Activated effector memory CD4-positive, alpha-beta T cell treated with Interleukin-2 at 50 U/mL for 16 hours (primary cell): ENCODE measurements at places on chromosomes 6 and 20.

DNA sequence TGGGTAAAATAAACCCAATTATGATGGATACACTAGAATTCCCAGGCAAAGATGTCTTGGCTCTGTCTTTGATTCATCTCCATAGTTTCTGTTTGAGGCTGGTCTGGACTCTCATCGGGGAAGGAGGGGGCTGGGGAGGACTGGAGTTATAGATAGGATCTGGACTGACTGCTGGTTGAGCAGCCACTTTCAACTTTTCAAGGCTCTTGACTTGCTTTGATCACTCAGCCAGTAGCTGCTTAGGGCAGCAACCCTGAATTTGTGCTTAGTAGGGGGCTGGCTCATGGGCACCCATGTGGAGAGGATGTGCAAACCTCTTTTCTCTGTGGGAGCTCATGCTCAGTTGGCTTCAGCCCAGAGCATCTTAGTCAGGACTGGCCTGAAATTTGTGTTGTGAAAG is 114.0 kb upstream of the NEDD9 start:
- DNase-seq, result no peak

DNA sequence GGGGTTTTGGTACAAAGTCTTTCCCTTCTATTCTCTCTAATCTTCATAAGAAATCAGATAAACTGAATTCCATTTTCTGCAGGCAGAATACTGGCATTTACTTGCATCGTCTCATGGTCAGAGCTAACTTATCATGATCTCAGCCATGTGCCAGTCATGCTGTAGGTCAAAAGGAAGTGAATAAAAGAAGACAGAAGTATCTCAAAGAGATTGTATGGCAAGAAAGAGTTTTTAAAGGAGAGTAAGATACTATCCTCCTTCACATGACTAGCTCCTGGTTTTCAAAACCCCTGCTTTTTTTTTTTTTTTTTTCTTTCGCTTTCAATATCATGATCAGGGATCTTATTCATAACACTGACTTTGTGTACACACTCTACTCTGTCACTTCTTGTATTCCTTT is 398.3 kb downstream of the C6orf118 start:
- DNase-seq, result no peak

- no peak for DNase-seq
These were observed 148.5 kb downstream of the FOXC1 start for GRCh38 chr6:1758076-1758679.

GRCh38 chr6:39758905-39759605 is 33.1 kb upstream of the DAAM2 start:
- DNase-seq, result no peak

GRCh38 chr6:142356201-142356883 is 54.5 kb downstream of the ADGRG6 start:
- no peak for DNase-seq

DNA sequence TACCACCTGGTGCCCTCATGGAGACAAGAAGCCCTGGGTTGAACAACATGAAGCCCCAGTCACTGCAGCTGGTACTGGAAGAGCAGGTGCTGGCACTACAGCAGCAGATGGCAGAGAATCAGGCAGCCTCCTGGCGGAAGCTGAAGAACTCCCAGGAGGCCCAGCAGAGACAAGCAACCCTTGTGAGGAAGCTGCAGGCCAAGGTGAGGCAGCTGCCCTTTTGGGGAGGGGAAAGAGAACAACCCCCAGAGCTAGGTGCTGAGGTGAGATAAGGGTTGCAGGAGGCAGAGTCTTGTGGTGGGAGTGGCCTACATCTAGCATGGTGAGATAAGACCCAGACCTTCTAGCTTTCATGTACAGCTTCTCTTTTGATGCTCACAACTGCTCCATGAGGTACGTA is 7.0 kb downstream of the CEP250 start:
- no peak for DNase-seq

DNA sequence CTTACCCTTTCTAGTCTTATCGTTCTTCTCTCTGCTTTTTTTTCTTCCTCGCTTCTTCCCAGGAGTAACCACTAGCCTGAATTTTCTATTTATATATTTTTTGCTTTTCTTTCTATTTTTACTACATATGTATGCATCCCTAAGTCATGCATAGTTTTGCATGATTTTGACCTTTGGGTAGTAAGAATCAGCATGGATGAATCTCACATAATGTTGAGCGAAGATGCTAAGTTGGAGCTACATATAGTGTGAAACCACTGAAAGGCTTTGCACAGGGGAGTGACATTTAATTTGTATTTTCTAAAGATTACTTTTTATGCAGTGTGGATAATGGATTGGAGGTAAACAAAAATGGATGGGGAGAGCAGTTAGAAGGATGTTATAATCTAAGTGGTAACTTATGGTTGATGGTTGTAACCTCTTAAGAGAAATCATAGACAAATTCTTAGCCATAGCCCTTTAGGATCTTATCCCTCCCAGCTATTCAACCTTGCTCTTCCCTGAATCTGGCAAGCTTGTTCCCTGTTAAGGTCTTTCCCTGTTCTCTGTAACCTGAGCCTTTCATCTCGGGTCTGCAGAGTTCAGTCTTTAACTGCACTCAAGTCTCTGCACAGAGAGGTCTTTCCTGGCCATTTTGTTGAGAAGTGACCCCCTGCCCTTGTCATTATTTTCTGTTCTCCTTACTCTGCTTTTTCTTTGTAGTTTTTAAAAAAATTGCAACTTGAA is 18.0 kb downstream of the PEX7 start:
- DNase-seq, result no peak

GRCh38 chr20:38225900-38226263 is 34.7 kb downstream of the KIAA1755 start:
- DNase-seq, result no peak

DNA sequence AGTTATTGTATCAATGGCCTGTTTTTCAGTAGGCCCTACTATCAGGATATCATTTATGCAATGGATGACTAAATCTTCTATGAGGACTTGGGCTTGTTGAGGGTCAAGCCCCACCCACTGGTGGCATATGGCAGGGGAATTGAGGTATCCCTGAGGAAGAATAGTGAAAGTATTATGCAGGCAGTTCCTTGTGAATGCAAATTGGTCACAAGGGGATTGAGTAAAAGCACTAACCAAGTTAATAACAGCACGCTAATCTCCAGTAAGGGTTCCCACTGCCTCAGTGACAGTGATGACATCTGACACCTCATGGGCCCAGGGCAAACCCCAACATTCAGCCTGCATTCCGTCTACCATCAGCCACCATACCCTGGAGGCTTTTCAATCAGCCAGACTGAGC is 14.9 kb downstream of the BPIFA1 start:
- DNase-seq, result no peak

DNA sequence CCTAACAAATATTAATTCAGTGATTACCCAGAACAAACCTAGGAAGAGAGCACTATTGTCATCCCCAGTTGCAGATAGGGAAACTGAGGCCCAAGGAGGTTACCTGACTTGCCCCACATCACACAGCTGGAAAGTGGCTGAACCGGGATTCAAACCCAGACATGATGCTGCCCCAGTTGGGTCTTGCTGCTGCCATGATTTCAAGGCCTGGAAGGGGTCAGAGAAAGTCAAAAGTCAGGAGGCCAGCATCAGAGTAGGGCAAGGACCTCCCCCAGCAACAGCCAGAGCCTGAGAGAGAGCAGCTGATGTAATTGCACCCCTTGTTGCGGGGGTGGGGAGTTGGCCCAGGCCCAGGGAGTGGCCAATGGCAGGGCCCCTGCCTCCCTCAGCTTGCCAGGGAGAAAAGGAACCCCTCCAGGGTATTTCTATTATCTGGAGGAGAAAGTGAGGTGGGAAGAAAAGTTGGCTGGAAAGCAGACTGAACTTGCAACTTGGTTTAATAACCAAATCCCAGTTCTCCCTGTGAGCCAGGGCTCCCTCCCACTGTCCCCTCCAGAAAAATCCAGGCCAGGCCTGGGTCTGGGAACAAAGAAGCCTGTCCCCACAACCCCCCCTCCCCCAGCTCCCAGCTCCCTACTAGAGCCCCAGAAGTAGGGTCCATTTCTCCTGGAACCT is 83.6 kb downstream of the MRPL14 start:
- no peak for DNase-seq
